ENCODE measurements at places on chromosomes 2 and 18.

DNA sequence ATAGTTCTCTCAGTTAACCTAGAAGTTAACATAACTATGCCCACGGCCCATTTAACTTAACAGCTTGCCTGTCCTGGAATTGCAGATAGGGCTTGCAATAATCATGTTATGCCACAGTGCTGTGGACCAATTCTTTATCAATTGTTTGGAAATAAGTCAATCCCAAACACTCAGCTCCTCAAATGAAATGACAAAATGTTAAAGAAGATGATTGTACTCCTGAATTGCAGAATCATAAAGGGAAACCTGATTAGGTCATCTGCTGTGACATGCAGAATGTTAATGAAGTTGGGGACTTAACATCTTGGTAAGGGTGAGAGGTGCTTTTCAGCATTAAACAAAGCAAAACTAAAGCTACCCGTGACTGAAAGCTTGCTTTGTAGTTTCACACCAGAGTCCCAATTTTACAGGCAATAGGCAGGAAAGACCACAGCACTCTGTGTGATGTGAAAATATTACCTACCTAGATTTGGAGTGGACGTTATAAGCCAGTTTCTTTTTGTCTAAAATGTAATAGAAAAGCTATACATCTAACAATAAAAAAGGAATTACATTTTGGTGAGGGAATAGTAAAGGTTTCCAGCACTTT lies 364.0 kb downstream of the GPD2 start:
- no peak for DNase-seq

DNA sequence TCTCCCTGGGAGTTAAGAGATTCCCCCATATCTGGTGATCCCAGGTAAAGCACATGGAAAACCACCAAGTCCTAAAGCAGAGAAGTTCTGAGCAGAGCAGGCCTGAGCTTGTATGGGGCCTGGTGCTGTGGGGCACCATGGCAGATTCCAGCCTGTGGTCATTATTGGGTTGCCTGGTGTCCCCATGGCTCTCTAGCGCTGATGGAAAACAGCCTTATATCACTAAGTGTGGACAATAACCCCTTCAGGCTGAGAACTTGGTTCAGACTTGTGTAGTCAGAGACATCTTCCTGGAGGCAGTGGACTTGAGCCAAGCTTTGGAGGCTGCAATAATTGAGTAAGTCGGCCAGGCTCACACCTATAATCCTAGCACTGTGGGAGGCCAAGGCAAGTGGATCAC lies 96.8 kb downstream of the MCFD2 start:
- DNase-seq, result no peak

GRCh38 chr2:126662621-126663020 lies 6.7 kb downstream of the GYPC start:
- DNase-seq, result no peak

DNA sequence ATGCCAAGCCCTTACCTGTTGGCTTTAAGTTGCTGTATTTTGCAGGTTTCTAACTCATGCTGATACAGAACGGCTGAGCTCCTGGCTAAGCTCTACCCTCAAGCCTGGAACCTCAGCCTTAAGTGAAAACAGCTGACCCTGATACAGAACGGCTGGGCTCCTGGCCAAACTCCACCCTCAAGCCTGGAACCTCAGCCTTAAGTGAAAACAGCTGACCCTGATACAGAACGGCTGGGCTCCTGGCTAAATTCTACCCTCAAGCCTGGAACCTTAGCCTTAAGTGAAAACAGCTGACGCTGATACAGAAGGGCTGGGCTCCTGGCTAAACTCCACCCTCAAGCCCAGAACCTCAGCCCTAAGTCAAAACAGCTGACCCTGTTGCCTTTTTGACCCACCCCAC lies 17.6 kb upstream of the DNER start:
- no peak for DNase-seq

All from T-helper 2 cell treated with Interferon-gamma antibody and Interleukin-4, amounts not matched to agents 5 μg/mL and 100 μg/mL, for 36 hours (primary cell).